Mesenchymal stem cell (in vitro differentiated cells and primary cell): ENCODE measurements at places on chromosomes 11 and 22.

GRCh38 chr22:35103761-35104160, 37.8 kb downstream of the ISX start:
- DNase-seq: no peak

- DNase-seq: no peak
These were observed 83.0 kb downstream of the AASDHPPT start for GRCh38 chr11:106160494-106160893.

- no peak for DNase-seq
These were observed 6.5 kb downstream of the CTSF start for GRCh38 chr11:66561975-66562248.

DNA sequence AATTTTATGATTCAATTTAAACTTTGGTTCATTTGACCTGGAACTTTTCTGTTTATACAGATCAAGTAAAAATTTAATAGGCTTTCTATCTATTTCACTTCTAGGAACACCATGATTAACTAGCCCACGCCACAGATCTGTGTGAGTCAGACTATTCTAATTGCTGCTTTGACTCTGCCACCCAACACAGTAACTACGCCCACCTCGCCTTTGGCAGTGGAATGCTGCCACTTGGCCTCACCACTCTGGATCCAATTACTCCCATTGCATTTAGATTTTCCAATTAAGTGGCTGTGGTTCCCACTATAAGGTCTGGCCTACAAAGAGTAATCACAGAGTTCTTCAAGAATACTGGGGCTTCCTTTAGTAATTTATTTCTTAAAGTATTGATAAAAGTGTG, 46.6 kb upstream of the LIN7C start:
- no peak for DNase-seq

DNA sequence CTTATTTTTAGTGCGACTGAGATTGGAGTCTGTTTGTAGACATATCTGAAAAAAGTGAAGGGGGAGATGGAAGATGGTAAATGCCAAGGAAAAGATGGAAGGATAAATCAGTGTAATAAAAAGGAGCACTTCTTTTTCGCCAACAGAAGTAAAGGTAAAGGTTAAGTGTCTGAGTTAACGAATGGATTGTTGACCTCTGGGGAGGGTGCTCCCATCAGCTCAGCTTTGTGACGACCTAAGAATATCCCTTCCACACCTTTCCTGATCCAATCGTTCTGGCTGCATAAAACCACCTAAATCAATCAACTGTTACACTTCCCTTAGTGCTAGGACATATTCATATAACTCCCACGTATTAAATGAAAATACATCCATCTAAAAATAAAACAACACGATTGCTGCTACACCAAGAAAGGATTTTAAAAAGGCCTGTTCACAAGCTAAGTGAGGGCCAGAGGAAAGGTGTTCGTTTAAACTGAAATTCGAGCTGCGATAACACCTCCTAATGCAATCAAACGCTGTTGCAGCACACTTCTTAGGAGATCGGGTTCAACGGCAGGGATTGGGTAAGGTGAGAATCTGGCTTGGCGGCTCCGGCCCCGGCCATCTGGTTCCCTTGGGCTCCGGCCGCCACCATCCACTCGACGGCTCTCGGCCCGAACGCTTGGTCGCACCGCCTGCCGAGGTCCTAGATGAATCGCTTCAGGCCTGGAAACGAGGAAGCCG, 658 bp downstream of the C11orf71 start:
- no peak for DNase-seq

DNA sequence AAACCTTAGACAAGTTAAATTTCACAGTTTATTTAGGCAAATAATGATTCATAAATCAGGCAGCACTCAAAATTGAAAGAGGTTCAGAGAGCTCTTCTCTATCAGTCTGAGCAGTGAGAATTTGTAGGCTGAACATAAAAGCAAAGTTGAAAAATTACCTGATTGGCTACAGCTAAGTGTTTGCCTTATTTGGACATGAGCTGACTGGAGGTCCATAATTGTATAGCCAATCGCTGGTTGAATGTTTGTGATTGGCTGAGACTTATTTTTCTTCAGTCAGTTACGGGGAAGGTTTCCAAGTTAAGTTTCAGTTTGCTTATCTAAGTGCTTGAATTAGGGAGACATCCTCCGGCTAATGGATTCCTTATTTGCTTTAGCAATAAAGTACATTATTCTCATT, 527.5 kb downstream of the CNTN5 start:
- no peak for DNase-seq

DNA sequence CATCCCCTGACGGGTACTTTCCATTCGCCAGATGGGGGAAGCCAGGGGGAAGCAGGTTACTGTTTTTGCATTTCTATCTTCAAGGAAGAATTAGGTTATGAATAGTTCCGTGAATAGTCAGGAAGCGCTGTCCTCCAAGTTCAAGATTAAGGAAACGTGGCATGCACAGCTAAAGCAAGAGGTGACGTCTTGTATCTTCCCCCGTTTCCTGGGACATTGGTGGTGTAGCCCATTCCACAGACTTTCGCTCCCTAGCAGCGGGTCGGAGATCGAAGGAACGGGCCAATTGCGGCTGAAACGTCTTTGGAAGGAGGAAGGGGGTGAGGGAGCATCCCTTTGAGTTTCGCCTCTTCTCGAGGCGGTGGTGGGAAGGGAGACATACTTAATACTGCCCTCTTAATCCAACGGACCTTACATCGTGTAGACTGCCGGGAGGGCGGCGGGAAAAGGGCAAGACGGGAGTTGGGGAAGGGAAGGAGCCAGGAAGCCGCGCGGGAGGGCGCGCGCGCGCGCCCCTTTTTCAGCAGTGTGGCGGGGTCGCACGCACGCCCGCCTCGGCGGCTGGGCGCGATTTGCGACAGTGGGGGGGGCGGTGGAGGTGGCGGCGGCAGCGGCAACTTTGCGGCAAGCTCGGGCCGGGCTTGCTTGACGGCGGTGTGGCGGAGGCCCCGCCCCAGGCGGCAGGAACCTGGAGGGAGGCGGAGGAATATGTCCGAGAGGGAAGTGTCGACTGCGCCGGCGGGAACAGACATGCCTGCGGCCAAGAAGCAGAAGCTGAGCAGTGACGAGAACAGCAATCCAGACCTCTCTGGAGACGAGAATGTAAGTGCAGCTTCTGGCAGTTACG, at the start of gene EED:
TSS of gene EED (plus strand) at position 232 of the 847 bp plus-strand sequence. CDS start at position 709, 477 bp downstream.
- DNase-seq: peak; percentile 96

GRCh38 chr11:63567044-63567840, 4.1 kb upstream of the PLAAT2 start:
- peak; percentile 85 for DNase-seq

- DNase-seq: no peak
These were observed 9.4 kb downstream of the MUC5B start for GRCh38 chr11:1232021-1232882.

GRCh38 chr11:105401269-105401809, 208.5 kb upstream of the GRIA4 start:
- peak; percentile 31 for DNase-seq

DNA sequence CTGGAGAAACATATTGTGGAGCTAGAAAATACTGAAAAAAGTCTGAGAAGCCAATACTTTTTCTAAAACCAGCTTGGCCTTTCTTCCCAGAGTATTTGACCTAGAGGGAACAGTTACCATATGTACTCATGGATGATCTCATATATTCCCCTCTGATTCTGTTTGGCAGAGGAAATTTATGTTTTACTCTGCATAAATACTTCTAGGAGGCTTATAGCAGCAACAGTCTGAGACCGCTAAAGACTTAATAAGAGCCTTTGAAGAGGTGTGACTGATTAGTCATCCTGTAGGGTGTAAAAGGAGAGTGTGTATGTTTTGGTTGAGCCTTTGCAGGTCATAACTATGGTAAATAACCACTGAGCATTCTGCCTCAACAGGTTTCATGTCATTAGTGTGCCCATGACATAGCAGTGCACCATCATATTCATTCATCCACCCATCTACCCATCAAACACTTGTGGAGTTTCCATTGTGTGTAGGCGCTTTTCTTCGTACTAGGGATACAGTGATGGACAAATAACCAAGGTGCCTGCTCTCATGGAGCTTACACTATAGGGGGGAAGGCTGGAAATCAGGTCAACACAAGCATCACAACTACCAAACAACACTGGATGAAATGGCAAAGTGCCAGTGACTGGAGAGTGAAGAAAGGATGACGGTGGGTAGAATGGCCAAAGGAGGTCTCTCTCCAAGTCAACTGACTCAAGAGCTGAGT, 44.5 kb downstream of the TRAF6 start:
- DNase-seq: peak; percentile 79

GRCh38 chr22:44557064-44557748, 59.2 kb upstream of the RTL6 start:
- no peak for DNase-seq

- peak; percentile 90 for DNase-seq
These were observed 1.7 kb downstream of the QSER1 start for GRCh38 chr11:32894149-32894827.

DNA sequence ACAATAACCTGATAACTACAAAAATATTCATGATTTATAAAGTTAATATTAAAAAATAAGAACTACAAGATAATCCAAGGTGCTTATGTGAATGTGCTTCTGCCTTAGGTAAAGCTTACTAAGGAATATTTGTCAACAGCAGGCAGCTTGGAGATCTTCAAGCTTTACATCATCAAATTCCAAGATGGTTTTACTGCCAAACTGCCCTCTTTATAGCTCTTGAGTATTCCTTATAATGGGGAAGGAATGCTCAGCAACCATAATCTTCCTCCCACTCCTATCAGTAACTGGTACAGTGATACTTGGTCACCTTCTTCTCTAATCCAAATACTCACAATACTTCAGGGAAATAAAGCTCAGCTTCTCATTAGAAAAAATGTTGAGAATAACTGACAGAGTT, 30.1 kb downstream of the SBF2 start:
- DNase-seq: peak; percentile 52

- no peak for DNase-seq
These were observed 404.5 kb downstream of the LARGE1 start for GRCh38 chr22:33515795-33516194.

- no peak for DNase-seq
These were observed 53.3 kb downstream of the BLID start for GRCh38 chr11:122062763-122063162.

DNA sequence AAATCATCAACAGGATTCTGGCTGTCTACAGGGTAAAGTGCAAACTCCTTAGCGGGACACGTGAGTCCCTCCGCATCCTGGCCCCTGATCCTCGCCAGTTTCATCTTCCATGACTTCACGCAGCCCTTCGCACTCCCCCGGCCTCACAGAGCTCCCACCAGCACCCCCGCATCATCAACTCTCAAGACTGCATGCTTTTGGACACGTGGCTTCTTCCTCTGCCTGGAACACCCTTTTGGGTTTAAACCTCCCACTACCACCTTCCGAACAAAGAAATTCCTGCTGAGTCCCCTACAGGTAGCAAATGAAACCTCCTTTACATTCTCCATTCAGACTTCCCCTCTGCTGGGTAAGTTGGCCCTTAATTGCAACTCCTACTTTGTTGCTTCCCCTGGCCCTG, 12.6 kb upstream of the EIF3M start:
- DNase-seq: no peak

DNA sequence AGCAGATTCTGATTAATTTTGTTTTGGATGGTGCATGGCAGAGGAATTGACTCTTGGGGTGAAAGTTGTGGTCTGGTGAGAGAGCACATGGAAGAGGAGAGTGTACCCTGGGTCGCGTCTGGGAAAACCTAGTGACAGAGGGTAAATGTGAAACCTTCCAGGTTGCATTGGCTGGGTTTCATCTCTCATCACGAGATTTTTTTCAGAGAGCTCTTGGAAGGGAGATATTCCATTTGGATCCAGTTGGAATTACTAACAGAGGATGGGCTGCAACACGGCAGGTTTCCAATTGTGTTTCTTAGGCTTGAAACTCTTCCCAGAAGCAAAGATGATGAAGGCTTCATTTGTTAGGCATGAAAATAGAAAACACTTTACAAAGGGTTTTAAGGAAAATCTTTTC, 109.7 kb upstream of the MTMR2 start:
- no peak for DNase-seq

- no peak for DNase-seq
These were observed 19.5 kb downstream of the PC start for GRCh38 chr11:66938582-66939135.

DNA sequence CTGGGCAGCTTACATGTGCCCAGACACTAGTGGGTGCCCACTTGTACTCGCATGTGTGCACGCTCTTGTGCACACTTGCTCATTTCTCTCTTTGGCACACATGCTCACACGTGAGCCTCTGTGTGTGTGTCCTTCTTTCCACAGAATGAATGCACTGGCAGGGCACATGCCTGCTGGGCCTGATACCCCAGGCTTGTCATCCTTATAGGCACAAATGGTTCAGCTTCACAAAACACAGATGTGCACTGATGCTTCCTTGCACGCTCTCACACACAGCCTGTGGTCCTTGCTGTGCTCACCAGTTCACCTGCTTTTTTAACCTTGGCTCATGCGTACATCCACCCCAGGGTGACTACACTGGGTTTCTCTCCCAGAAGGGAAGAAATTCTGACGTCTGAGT, 174.8 kb downstream of the BUD13 start:
- DNase-seq: no peak

GRCh38 chr11:2927851-2928604, 1.2 kb downstream of the PHLDA2 start:
- peak; percentile 58 for DNase-seq
